Kidney (tissue), 22 donors: ENCODE measurements at places on chromosomes 12 and 14. TPM values are rescaled to one million over a fixed set of nuclear protein-coding genes. Genes with fewer than 3 reads are reported as not detected.

KLHL33 gene
- 0.72 TPM for total RNA-seq

GRCh38 chr12:67832155-67832554 lies 157.1 kb upstream of the IFNG-AS1 start:
- no peak overlapping the region for H3K4me3 ChIP-seq
- DNase-seq, result no peak
- H3K27ac ChIP-seq, result no peak overlapping the region
- no peaks in the 10 kb centered on the region for H3K36me3 ChIP-seq

GRCh38 chr12:62866451-62867082 lies 68.4 kb downstream of the PPM1H start:
- peak; percentile 44 for DNase-seq
- no peak overlapping the region for H3K27ac ChIP-seq
- no peaks in the 10 kb centered on the region for H3K4me1 ChIP-seq
- no peaks in the 10 kb centered on the region for H3K36me3 ChIP-seq
- H3K27me3 ChIP-seq, result no peaks in the 10 kb centered on the region

GRCh38 chr14:49898485-49898884 lies 5.6 kb downstream of the ARF6 start:
- no peaks in the 10 kb centered on the region for H3K27me3 ChIP-seq
- H3K4me3 ChIP-seq, result no peak overlapping the region
- H3K36me3 ChIP-seq, result peaks cover 18% of the 10 kb centered on the region

- no peak overlapping the region for H3K4me3 ChIP-seq
- H3K4me1 ChIP-seq, result peaks cover 46% of the 10 kb centered on the region
- no peaks in the 10 kb centered on the region for H3K36me3 ChIP-seq
- H3K27me3 ChIP-seq, result no peaks in the 10 kb centered on the region
- DNase-seq, result no peak
Measured at GRCh38 chr12:3145546-3146310, 68.5 kb downstream of the TSPAN9 start.

- no peaks in the 10 kb centered on the region for H3K4me1 ChIP-seq
- H3K36me3 ChIP-seq, result no peaks in the 10 kb centered on the region
- no peak overlapping the region for H3K4me3 ChIP-seq
- no peak for DNase-seq
- no peak overlapping the region for H3K27ac ChIP-seq
Measured at GRCh38 chr12:32285021-32285420, 114.3 kb upstream of the FGD4 start.

DNA sequence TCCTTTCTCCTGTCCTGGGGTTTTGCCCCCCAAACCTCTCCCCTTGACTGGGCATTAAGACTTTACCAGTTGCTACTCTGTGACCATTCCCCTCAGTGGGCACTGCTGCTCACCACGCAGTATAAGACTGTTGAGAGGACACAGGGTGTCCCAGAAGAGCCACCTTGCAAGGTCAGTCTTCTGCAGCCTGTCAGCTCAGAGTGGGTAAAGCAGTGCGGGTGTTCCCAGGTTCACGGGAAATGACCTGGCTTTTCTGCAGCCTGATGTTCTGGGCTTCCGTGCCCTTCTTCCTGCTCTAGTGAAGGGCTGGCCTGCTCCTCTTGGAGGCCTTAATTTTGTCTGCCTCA lies 34.2 kb downstream of the KCNA1 start:
- no peak overlapping the region for H3K27ac ChIP-seq
- no peaks in the 10 kb centered on the region for H3K36me3 ChIP-seq
- DNase-seq, result no peak
- no peaks in the 10 kb centered on the region for H3K27me3 ChIP-seq
